Left renal pelvis (tissue), 4 donors: ENCODE measurements at places on chromosomes 5 and 9.

DNA sequence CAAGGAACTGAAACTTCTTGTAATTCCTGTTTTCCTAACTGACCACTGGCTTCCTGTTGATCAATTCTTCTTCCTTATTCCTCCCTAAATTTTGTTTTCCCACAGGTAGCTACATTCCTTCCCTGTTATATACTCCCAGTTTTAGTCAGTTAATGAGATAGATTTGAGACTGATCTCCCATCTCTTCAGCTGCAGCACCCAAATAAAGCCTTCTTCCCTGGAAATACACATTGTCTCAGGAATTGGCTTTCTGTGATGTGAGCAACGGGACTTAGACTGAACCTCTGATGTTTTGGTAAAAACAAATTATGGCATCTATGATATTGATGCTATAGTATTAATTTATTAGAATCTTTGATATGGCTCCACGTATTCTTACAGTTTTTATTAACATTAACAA, 617.3 kb upstream of the ST8SIA4 start:
- DNase-seq, result no peak

DNA sequence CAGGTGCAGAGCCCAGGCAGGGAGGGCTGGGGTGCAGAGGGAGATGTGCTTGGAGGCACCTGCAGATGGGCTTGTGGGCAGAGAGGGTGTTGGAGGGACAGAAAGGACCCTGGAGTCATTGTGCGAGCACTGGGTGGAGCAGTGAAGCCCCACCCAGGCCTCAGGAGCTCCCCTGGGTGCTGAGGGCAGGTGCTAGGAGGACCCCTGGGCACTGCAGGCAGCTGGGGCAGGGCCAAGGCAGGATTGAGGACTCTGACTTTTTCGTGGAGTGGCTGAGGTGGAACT, 10.3 kb upstream of the SLC6A18 start:
- DNase-seq, result no peak

GRCh38 chr9:35696520-35697215, 6.9 kb upstream of the TPM2 start:
- DNase-seq, result no peak

DNA sequence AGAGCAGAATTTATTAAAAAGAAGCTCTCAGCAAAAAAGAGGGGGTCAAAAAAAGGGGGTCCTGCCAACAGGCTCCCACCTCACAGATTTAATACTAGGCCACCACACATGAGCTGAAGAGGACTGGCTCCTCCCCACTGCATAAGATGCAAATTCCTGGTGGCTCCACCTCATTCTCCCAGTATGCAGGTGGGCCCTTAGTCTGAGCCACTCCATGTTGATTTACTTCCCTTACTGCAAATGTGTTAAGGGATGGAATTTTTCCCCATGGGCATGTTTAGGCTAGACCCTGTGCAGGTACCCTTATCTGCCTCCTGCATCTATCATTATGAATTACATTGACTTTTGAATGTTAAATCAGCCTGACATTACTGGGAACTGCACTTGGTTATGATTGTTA, 82.9 kb downstream of the ISOC1 start:
- no peak for DNase-seq

GRCh38 chr9:1514776-1515363, 464.7 kb downstream of the DMRT2 start:
- DNase-seq, result no peak

DNA sequence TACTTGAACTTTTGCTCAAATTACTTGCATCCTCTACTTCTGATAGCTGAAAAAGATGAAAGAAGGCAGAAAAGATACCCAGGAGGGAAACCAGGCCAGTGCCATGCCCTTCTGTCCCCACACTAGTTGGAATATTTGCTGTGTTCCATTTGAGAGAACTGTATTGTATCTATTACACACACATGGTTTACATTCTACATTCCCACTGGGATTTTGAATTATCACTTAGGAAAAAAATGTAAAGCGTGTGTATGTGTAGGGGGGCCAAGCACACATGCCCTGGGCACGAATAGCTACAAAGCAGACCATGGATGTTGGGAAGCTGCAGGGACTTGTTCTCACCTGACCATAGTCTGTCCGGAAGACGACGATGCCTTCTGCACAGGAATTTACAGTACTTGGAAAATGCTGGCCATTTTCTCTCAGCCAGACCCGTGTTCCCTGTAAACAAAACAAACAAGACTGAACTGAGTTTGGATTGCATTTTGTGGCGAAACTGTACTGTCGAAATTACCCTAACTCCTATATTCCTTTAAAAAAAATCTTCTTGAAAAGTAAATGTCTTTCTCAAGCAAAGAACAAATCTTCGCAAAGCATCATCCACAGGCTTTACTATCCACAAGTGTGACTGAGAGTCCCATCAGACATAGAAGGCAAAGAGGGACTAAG, 58.7 kb downstream of the MYO10 start:
- DNase-seq, result no peak

- no peak for DNase-seq
Measured at GRCh38 chr5:143506836-143507552, 103.5 kb upstream of the NR3C1 start.

DNA sequence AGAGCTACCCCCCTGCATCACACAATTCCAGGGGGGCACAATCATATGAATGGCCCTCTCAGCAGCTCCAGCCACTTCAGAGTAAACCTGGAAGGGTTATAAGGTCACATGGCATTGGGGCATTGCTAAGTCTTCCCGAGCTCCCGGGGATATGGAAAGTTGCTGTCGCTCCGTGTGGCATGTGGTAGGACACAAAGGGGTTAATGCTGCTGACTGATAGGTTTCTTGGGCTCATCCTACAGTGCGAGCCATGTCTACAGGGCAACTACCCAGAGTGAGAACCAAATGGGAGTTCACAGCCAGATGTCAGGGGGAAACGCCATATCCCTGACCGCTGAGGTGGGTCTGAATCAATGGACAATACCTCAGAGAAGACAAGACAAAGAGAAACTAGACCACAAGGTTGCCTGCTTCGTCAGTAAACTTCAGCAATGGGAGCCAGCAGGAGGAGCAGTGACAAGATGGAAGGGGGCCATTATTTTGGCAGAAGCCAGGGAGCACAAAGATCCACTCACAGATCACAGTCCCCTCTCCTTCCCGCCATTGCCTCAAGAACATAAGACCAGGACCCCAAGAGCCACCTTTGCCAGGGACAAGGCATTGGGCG, 52.4 kb upstream of the SHISAL2B start:
- DNase-seq, result no peak

- DNase-seq, result no peak
Measured at GRCh38 chr5:132098621-132099020, 25.0 kb downstream of the CSF2 start.

DNA sequence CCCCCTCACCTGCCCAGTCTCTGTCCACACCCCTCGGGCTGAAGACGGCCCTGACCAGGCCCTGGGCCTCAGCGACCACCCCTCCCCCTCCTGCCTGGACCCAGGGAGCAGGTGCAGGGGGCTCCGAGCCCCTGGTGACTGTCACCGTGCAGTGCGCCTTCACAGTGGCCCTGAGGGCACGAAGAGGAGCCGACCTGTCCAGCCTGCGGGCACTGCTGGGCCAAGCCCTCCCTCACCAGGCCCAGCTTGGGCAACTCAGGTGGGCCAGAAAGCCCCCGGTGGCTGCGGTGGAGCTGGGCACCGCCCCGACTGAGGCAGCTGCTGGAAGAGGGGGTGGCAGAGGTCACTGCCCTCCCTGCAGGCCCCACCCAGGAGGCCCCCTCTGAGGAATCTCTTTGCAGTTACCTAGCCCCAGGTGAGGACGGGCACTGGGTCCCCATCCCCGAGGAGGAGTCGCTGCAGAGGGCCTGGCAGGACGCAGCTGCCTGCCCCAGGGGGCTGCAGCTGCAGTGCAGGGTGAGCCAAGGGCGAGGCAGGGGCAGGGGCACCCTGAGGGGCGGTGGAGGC, 7.7 kb downstream of the ENTPD8 start:
- DNase-seq, result no peak

- no peak for DNase-seq
Measured at GRCh38 chr9:19136129-19136528, 8.8 kb upstream of the PLIN2 start.
